ENCODE measurements at places on chromosomes 5 and 9.

DNA sequence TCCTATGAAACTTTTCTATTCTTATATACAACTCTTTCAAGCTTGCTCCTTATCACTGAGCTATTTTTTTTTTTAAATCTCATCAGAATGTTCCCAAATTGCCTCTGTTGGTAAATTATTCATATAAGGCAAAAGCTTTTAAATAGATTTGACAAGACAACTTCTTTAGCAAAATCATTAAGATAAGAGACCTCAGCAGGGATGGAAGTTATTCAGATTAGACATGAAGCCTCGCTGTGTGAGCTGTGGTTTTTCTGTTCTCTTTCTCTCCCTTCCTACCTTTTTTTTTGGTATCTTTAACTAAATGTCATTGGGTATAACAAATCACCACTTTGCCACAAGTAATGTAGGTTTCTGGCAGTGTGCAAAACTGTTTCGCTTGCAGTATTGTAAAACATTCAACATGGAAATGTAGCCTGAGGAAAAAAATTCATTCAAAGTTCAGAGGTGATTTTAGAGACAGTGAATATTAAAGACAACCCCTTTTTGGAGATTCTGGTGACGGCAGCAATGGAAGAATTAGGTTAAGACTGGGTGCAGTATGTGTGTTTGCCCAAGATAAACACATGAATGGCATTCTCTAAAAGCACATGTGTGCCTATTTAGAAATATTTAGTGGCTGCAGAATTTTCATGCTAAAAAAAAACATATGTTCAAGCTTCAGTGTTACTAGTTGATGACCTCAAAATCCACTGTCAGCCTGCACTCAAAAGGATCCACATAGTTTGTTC is 467.1 kb downstream of the ZNF608 start:
- no peak for DNase-seq

- no peak for DNase-seq
Observed at GRCh38 chr5:53323943-53324642, 156.3 kb upstream of the FST start.

- DNase-seq, result no peak
Observed at GRCh38 chr5:107359033-107359915, 311.5 kb downstream of the EFNA5 start.

- DNase-seq, result no peak
Observed at GRCh38 chr9:11199335-11199734, 586.5 kb upstream of the PTPRD start.

GRCh38 chr9:71549023-71549422 is 219.3 kb downstream of the CEMIP2 start:
- no peak for DNase-seq

GRCh38 chr5:177430140-177430951 is 3.9 kb downstream of the GRK6 start:
- no peak for DNase-seq

DNA sequence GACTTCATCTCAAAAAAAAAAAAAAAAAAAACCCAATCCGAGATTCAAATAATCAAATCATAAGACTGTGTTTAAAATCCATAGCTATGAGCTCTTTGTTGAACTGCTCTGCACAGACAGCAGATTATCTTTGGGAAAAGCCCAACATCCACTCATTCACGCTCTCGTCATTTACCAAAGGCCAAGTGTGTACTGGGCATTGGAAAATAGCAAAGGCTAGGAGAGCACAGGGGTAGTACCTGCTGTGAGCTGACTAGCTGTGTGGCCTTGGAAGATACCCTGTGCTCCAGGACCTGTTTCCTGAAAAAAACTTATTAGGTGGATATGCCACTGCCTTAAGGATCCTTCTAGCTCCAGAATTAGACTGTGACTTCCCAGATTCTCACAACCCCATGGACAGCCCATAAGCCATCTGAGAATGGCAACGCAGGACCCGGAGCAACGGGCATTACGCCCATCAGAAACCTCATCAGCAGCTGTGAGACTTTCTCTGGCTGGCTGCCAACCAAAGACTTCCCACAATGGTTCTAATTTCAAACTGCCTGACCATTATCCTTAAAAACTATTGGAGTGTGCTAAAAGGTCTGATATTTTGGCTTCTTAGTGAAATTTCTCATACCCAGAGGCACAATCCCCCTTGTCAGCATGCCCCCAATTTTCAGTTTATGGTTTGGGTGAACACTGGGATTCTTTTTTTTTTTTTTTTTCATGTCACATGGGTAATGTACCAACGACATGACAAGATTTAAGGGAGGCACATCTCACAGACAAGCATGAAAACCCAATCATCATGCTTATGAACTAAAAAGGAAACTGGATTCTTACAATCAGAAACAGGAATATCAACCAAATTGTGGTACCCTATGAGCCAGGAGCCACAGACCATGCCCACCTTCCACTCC is 16.8 kb downstream of the SERINC5 start:
- no peak for DNase-seq

- no peak for DNase-seq
Observed at GRCh38 chr9:76634356-76635054, 129.7 kb upstream of the PCA3 start.

DNA sequence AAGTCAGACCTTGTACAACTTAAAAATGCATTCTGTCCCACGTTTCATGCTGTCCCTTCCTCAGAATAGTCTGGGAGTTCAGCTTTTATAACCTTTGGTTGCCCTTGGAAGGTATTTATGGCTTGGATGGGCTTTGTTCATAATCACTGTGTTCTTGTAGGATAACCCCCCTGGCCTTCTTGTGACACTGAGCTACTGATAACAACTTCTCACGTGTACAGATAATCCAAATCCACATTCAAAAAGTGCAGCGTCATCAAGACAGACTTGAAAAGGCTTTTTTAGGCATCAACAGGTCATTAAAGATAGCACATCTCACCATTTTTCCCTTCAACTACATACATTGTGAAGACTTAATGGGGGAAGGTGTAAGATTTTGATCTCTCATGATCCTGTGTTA is 42.0 kb downstream of the SLC1A3 start:
- DNase-seq, result no peak

DNA sequence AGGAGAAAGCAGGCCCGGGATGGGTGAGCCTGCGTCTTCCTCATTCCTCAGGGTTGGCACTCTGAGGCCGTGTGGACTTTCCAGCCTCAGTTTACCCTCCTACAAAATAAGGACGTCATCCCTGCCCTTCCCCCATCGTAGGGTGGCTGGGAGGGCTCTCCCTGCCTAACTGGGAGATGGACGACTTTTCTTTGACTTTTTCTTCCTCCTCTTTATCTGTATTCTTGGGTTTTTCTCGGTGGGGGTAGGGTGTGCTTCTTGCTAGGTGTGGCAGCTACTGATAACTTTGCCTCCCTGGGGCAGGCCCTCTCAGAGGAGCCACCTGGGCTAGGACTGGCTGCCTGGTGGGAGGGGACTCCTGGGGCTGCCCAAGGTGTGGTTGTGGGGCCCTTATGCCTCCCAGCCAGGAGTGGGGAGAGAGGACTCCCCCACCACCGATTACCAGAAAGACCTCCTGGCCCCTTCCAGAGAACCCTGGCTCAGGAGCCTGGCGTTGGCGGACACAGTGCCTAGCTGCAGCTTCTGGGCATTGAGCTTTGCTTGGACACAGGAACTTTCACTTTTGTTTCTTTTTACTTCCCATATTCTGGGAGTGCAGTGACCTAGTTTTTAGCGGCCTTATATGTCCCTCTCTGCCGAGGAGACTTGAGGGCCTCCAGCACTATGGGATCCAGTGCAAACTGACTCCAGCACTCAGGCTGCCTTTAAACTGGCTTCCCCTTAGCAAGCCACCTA is 6.1 kb downstream of the GLIPR2 start:
- no peak for DNase-seq

- no peak for DNase-seq
Observed at GRCh38 chr9:76729116-76729515, 35.1 kb upstream of the PCA3 start.

DNA sequence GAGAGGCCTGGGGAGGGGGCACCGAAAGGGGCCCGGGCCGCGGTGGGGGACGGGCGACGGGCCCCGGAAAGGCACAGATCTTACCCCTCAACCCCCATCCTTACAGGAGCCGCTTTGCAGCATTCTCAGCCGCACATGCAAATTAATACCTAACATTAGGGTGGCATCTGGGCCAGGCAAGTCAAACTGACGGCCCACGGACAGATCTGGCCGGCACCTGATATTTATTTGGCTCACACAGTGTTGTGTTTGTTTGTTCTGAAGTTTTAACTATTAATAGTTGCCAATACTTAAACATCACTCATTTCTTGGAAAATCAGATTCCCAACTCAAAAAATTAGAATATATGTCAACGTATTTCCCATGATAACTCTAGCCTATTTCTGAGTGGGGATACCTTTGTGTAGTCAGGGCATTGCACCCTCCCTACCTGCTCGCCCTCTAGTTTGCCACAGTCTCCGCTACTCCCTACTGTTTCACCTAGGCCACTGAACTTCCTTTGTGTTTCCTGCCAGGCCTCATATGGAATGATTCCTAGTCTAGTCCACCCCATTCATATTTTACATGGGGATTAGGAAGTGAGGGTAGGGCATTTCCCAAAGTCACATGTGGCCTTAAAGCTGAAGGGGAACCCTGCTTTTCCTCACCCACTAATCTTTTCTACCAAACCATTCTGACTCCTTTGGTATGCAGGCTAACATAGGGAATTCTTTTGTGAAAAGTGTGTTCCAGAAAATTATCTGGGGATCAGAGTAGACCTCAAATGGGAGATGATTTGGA is 71.9 kb upstream of the LARP1 start:
- no peak for DNase-seq

DNA sequence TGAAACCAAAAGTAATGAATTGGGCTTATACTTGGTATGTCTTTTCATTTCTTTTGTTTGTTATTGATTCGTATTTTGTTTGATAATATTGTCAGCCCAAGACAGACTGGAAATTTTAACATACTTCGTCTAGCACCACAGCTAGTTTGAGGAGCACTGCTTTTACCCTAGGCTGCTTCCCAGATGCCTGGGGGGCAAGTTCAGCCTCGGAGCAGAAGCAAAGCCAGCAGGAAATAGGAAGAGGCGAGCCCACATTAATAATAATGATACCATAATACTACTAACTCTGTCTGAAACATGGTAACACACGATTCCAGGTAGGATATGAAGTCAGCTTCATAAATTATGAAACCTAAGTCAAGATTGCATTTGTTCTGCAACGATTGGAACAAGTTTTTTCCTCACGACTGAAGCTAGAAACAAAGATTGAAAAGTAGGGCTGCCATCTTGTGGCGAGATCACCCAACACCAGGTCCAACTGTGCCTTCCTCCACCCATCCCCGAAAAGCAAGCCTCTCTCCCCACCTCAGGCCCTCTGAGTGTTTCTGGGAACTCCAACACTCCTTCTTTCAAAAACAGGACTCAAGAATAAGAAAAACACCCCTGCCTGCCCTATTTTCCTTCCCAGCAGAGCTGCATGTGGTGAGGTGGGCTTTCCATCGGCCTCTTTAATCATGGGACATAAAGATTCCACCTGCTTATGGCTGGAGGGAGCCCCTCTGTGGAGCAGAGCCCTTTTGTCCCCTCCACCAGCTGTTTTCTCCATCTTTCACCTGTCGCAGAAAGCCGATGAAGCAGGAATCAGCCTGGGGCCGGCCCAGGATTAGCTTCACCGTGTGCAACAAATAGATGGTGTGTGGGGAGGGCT is 236.4 kb downstream of the CAAP1 start:
- DNase-seq, result no peak

DNA sequence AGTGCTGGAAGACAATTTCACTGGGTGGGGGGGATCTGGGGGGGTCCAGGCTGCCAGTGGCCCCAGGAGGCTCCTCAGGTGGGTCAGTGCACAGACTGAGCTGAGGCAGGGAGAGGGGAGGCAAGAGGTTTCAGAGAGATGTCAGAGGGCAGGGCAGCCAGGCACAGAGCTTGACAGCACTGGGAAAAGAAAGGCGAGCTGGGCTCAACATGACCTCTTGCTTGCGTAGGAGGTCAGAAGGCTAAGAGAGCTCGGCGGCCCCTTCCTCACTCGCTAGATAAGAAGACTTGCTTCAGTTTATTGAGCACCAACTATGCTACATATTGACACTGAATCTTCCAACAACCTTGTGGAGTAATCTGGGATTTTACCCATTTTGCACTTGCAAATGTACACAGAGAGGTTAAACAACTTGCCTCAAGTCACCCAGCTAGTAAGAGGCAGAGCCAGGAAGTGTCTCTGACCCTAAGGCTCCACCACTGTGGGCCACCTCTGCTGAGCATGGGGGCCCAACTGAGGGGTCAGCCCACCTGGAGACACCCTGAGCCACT is 3.5 kb downstream of the PDLIM7 start:
- DNase-seq, result no peak

DNA sequence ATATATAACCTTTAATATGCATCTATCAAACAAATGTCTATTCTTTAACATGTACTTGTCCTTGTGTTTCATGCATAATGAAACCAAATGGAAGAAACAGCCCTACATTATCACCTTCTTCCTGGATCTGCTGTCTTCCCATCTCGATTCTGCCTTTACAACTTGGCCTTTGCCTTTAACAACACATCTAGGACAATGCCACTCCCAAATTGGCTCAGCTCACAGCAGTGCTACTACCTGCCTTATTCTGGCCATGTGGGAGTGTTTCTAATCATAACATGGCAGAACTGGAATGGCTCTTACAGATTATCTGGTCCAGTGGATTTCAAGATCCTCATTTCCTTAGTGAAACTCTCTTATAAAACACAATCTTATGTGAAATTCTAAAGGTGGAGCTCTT is 176.5 kb downstream of the CARTPT start:
- no peak for DNase-seq

DNA sequence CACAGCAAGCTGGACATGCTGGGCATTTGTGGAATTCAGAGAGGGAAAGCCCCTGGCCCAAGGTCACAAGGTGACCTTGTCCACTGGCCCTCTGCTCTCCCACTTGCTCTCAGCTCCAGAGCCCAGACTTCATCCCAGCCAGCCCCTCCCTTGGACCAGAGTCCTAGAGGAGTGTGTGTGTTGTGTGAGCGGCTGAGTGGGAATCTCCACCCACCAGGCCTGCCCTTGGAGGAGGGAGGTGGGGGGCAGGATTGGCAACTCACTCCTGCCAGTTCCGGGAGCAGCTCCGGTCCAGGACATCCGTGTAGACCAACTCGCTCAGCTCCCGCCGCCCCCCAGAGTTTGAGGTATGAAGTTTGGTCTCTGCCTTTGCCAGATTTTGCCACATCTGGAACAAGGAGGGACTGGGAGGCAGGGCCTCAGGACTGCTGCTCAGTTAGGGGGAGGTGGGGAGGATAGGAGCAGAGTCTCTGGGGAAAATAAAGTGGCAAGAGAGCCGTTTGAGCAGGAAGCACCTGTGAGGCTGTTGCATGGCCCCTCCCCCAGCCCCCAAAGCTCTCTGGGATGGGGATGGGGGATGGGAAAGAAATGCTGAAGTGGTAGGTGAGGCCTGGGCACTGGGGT is 1.4 kb downstream of the MZB1 start:
- DNase-seq, result no peak

GRCh38 chr5:1363160-1363559 is 18.3 kb upstream of the CLPTM1L start:
- DNase-seq, result no peak

GRCh38 chr9:32360983-32361673 is 23.3 kb upstream of the ACO1 start:
- DNase-seq, result no peak

DNA sequence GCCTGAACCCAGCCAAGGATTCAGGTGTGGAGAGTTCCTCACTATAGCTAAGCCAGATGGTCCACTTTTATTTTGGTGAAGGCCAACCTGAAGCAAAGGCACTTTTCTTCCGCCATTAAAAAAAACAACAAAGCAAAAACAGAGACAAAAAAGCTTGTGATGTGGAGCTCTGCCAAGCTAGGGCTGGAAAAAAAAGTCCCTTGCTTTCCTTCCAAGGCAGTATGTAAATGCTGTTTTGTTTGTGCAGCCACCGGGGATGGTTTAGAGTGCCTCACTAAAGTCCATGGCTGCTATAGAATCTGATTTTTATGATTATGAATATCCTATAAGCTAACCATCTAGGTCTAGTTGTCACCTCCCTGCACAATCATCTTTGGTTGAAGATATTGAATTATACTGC is 14.9 kb downstream of the MEGF10 start:
- DNase-seq, result no peak

Data from stimulated activated CD8-positive, alpha-beta memory T cell treated with anti-CD3 and anti-CD28 coated beads, Interleukin-12 subunit alpha, Interleukin-12 subunit beta, amount 100 ng/mL, for 4 hours (primary cell).